ENCODE measurements at places on chromosomes 16 and 17.

- no peak for DNase-seq
Observed at GRCh38 chr17:15412606-15413005, 54.8 kb downstream of the CDRT4 start.

GRCh38 chr16:580141-580945 is 9.5 kb upstream of the RAB40C start:
- DNase-seq: no peak

GRCh38 chr16:4500272-4500671 is 24.1 kb downstream of the HMOX2 start:
- no peak for DNase-seq

- no peak for DNase-seq
Observed at GRCh38 chr17:65356536-65356935, 204.9 kb downstream of the AXIN2 start.

GRCh38 chr17:55818451-55819375 is 67.9 kb downstream of the PCTP start:
- no peak for DNase-seq

DNA sequence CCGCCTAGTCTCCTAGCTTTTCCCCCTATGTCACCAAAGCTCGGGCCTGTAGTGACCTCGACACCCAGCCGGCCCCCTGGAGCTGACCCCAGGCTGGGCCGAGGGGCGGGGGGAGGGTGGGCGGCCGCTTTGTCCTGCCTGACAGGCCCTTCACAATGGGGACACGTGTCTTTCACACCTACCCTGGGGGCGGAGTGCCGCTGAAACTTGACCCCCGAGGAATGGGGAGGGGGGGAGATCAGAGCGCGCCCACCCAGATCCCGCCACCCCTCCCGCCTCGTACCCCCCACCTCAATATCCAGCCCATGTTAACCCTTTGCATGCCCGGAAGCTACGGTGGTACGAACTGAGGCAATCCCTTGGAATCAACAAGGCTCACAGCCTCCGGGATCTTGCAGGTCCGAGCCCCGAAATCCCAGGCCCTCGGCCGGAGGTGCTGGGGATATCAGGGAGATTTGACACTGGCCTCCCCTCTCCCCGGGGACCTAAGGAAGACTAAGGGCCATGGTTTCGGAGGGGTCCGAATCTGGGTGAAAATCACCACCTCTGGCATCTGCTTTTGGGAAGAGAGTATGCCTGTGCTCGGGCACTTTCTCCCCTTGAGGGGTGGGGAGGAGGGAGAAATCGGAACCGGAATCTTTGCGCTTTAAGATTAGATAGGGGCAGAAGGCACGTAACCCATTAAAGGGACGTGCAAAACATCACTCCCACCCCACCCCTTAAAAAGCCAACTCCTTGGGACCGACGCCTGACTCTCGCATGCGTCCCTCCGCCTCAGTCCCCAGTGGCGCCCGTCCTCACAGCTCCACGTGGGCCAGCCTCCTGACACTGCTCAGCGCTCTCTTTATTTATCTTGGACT is 2.6 kb downstream of the NOG start:
- no peak for DNase-seq
